Activated CD8-positive, alpha-beta T cell treated with anti-CD3 and anti-CD28 coated beads, Interleukin-2, amount 10 ng/mL, durations not matched to agents 7 days and 5 days (primary cell): ENCODE measurements at places on chromosomes 16 and 17. TPM values are rescaled to one million over a fixed set of nuclear protein-coding genes. Genes with fewer than 3 reads are reported as not detected.
A peak's percentile ranks its signal among the peaks of the same experiment; 100 is the strongest.

DNA sequence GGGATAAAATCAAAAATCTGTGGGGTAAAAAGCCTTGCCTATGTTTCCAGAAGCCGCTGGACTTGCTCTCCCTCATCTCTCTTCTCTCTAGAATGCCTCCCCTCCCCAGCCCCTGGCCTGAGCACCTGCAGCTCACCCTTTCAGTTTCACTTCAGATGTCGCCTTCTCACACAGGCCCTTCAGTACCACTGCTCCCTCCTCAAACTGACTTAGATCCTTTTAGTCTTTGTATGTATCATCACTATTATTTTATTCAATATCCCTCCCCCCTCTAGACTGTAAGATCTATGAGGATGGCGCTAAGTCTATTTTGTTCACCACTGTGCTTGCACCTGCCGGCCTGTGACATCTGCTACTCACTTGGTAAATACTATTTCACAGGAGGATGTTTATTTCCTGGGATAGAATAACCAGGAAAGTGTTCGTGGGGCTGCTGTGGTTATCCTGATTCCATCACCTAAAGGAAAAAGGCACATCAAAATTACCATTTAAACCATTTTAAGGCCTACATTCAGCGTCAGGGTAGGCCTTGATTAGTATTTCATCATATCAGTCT lies 122.3 kb downstream of the MRTFB start:
- peak; percentile 55 for DNase-seq

DNA sequence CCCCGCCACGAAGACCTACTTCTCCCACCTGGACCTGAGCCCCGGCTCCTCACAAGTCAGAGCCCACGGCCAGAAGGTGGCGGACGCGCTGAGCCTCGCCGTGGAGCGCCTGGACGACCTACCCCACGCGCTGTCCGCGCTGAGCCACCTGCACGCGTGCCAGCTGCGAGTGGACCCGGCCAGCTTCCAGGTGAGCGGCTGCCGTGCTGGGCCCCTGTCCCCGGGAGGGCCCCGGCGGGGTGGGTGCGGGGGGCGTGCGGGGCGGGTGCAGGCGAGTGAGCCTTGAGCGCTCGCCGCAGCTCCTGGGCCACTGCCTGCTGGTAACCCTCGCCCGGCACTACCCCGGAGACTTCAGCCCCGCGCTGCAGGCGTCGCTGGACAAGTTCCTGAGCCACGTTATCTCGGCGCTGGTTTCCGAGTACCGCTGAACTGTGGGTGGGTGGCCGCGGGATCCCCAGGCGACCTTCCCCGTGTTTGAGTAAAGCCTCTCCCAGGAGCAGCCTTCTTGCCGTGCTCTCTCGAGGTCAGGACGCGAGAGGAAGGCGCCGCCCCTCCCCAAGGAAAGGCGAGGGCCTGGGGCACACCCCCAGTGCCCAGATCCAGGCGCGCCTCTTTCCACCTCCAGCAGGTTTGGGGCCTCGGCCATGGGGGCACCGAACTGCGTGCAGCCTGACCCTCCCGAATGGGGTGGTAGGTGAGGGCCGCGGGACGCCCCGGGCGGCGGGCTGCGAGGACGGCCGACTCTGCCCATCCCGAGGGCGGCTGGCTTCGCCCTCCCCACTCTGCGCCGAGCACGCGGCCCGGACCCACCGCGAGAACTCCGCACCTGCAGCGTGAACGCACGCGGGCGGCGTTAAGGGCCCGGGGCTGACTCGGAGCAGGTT lies 664 bp downstream of the HBQ1 start:
- DNase-seq = peak; percentile 88

GRCh38 chr17:4476511-4477070 lies 22.1 kb upstream of the SPNS2 start:
- DNase-seq = no peak

DNA sequence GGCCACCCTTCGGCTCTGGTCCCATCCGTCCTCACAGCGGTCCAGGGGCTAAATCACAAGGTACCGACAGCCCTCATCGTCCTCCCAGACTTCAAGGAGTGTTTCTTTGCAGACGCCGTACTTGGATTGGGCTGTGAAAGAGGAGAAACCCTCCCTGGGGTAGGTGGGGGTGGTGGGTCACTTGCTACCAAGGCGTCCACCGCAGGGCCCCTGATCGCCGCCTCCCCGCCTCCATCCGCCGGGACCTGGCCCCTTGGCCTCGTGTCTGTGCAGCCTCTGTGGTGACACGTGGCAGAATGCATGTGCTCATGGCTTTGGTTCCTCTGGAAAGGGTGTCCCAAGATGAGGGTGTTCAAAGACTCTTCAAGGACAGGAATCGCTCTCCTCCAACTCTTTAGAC lies 151.4 kb downstream of the BANP start:
- DNase-seq = no peak

DNA sequence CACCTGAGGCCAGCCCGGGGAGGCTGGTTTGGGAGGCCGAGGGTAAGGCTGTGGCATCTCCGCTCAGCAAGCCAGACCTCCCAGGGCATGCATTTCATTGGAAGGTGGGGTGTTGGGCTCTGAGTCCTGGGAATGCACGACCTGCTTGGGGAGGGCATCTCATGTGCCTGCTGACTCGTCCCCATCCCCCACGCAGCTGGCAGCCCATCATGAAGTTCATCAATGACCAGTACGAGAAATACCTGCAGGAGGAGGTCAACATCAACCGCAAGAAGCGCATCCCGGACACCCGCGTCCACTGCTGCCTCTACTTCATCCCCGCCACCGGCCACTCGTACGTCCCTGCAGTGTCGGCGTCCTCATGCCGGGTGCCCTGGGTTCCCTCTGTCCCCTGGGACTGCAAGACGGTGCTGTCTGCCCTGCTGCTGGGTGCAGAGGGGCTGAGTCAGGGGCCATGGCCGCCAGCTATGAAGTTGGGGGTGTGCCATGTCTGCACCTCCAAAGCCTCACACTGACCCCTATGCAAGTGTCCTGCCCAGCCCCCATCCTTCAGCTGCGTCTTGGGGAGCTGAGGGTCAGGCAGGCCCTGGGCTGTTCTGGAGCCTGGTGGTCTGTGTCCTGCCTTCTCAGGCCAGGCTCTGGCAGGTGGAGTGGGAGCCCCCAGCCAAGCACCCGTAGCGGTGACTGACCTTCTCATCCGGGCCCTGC lies 347.9 kb downstream of the SEC14L1 start:
- no peak for DNase-seq

The NKD1 gene
- 0.44 TPM for total RNA-seq

DNA sequence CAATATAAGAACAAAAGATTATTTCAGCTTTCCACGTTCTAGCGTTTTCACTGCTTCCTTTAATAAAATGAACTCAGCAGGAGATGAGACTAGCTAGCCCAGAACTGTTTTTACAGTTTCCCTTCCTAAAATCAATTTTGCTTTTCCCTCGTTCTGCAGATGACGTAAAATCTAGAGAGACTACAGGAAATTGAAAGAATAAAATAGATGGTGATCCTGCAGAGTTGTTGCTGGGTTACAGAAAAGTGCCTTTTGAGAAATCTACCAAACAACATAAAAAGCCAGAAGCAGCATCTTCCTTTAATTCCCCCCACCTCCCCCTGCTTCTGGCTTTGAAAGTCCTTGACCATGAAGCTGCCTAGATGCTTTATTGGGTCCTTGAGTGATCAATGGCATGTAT lies 96.8 kb upstream of the CLEC3A start:
- DNase-seq = no peak

- DNase-seq = no peak
Measured at GRCh38 chr16:3413730-3414379, 12.8 kb downstream of the ZNF174 start.

The KRT27 gene
- not detected for total RNA-seq

- DNase-seq = no peak
Measured at GRCh38 chr17:74968361-74968780, 4.2 kb downstream of the HID1 start.

The SCNN1B gene
- total RNA-seq = not detected

- DNase-seq = no peak
Measured at GRCh38 chr17:45046537-45047125, 4.8 kb downstream of the DCAKD start.

The WIPF2 gene
- 27.4 TPM for total RNA-seq

DNA sequence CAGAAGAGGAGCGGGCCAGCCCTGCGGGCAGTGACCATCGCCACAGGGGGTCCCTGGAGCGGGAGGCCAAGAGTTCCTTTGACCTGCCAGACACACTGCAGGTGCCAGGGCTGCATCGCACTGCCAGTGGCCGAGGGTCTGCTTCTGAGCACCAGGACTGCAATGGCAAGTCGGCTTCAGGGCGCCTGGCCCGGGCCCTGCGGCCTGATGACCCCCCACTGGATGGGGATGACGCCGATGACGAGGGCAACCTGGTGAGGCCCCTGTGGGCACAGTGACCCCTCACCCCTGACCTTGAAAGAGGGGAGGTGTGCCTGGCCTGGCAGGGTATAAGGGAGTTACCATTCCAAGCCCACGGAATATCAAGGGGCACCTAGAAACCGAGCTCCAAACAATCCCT lies 35.1 kb upstream of the ABCC3 start:
- DNase-seq = no peak

The SPIRE2 gene
- 0.08 TPM for total RNA-seq

DNA sequence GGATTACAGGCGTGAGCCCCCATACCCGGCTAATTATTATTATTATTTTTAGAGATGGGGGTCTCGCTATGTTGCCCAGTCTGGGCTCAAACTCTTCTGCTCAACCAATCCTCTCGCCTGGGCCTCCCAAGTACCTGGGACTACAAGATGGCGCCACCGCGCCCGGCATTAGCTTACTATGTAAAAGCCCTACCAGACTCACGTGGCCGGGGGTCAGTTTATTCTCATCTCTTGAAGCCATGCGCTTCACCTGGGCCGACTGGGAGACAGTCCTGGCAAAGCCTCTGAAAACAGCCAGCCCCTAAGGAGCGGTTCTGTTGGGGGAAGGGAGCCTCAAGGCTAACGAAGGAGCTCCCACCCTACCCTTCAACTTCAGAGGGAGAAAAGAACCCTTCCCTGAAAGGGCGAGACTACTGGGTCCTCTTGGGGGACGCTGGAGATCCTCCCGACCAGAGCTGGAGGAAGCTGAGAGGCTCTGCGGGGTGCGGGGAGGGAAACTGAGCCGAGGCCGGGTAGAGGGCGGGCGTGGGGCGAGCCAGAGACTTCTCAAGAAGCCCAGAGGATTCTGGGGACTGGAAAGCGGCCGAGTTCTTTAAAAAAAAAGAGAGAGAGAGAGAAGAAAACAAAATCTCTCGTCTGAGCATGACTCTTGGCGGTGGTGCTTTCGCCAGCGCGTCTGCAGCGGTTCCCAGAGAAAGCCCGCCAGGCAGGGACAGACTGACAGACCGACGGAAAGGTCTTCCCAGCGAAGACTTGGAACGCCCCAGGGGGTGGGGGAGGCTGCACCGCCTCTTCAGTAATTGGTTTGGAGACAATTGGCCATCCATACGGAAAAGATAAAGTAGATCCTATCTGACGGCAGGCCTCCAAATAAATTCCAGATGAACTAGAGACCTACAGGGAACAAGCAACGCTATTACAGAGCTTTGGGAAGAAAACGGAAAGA lies 5.6 kb upstream of the TUBG2 start:
- DNase-seq = no peak

DNA sequence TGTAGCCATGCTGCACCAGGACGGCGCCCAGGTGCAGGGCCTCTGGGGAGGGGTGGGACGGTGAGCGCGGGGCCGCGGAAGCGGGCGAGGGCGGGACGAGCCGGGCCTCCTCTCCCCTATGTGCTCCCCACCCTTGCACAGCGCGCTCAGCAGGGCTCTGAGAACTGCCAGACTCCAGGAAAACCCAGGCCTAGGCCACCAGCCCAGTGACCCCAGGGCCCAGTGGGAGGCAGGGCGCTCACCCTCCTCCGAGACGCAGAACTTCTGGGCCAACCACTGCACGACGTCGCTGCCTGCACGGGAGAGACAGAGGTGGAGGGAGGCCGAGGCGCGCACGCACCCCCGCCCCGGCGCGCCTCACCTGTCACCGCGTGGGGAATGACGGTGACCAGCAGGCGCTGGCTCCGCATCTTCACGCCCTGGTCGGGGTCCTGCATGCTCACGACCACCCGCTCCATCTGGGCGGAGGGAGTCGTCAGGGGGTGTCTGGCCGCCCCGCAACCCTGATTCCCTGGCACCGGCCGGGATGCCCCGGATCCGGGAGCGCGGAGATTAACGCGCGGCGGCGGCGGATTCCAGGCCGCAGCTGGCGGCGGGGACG lies 603 bp downstream of the RGS11 start:
- no peak for DNase-seq

The PLA2G10 gene
- total RNA-seq = not detected

The ZNF597 gene
- total RNA-seq = 2.4 TPM

The FOXJ1 gene
- 9.1 TPM for total RNA-seq

The CD300E gene
- total RNA-seq = not detected

DNA sequence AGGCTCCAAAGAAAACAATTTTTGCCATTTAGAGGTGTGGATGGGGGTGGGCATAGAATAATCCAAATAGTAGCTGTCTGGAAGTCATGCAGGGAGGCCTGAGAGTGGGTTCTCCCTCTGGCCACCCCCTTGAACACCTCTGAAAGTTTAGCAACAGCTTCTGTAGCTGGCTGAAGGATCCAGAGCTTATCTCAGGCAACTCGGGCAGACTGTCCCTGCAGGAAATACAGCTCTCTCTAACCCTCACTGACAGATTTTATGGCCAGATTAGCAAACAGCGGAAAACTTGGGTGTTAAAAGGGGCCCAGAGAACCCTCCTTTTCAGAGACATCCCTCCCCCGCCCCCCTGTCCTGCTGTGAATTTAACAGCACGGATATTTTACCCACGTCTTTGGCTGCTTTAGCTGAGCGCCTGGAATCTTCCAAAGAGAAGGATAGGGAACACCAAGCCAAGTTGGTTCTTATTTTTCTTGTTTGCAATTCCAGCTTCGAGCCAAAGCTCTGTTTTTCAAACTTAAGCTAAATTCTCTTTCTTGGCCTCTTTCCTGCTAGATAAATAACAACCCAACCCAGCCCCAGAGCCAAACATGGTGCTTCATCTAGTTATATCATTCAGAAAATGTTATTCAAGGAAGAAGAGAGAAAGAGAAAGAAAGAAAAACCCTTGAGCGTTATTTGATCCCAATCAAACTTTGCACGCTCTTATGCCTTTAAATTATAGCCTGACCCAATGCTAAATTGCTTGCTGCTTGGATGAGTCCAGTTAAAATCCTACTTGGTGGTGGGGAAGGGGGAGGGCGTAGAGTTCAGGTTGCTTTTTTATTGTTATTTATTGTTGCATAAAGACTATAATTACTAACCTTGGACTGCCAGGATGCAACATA lies 2.3 kb upstream of the HOXB2 start:
- DNase-seq = no peak

DNA sequence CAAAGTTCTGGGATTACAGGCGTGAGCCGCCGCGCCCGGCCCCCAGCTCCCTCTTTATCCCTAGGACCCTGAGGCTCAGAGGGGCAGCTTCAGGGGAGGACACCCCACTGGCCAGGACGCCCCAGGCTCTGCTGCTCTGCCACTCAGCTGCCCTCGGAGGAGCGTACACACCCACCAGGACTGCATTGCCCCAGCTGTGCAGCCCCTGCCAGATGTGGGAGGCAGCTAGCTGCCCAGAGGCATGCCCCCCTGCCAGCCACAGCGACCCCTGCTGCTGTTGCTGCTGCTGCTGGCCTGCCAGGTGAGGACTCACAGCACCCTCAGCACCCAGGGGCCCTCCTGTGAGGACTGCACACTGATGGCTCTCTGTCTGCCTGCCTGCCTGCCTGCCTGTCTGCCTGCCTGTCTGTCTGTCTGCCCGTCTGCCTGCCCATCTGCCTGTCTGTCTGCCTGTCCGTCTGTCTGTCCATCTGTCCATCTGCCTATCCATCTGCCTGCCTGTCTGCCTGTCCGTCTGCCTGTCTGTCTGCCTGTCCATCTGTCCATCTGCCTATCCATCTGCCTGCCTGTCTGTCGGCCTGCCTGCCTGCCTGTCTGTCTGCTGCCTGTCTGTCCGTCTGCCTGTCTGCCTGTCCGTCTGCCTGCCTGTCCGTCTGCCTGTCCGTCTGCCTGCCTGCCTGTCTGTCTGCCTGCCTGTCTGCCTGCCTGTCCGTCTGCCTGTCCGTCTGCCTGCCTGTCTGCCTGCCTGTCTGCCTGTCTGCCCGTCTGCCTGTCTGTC lies 5.0 kb downstream of the GCGR start:
- DNase-seq = no peak

The HNF1B gene
- total RNA-seq = not detected

The PIMREG gene
- 17.1 TPM for total RNA-seq
